Nucleus accumbens (tissue), 56 donors: ENCODE measurements at places on chromosomes 6 and 20.

GRCh38 chr6:89084954-89085353, 4.4 kb downstream of the PNRC1 start:
- DNase-seq = no peak

DNA sequence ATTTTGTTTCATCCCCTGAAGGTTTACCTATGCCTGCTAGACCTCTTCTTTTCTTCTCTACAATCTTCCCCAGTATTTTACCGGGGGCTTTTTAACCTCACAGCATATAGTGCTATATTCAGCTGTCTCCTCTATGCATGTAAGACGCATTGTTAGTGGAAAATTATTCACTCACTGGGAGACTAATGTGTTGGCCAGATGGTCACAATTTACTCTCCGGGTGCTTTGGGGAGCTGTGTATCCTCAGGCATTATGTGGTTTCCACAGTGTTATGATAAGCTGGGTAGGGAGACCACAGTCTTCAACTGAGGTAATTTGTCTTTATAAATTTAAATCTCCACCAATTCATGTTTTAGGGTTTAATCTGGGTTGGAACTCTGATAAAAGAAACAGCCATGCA, 553.8 kb upstream of the PTCHD4 start:
- DNase-seq = no peak

- no peak for DNase-seq
Observed at GRCh38 chr6:95923518-95923917, 92.3 kb upstream of the FUT9 start.

DNA sequence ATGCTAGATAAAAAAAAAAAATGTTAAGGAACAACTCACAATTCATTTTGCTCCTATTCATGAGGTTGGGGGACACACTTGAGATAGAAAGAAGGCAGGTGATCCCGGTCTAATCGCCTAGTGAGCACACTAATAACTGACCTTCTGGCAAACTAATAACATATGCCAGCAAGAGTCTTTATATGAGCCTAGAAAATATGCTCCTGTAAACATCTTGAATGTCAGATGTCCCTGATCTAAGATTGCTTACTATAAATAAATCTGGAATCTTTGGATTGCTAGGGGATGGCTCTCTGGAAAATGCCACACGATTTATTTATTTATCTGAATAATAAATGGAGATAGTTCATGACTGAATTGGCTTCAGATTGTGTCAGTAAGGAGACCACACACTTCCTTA, 821.9 kb downstream of the GRIK2 start:
- DNase-seq = no peak

GRCh38 chr20:2820896-2821869, 5.0 kb downstream of the TMEM239 start:
- DNase-seq = no peak

- no peak for DNase-seq
Observed at GRCh38 chr6:43724354-43724753, 36.8 kb upstream of the MRPS18A start.

GRCh38 chr20:5767493-5768098, 17.4 kb downstream of the SHLD1 start:
- DNase-seq = no peak

GRCh38 chr6:142353690-142354089, 51.9 kb downstream of the ADGRG6 start:
- no peak for DNase-seq

DNA sequence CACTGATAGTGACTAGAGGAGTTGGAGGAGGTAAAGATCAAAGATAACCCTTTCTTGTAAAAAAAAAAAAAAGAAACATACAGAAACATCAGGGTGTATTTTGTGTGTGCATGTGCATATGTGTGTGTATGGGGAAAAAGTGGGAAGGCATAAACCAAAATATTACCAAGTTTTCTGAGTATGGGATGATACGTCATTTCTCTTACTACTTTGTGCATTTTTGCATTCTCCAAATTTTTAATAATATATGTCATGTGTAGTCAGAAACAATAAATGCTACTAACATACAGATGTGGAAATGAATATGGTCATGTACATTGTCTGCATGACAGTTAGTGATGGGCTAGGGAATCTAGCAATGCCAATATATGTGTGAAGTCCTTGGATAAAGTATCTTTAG, 161.1 kb downstream of the SASH1 start:
- no peak for DNase-seq

DNA sequence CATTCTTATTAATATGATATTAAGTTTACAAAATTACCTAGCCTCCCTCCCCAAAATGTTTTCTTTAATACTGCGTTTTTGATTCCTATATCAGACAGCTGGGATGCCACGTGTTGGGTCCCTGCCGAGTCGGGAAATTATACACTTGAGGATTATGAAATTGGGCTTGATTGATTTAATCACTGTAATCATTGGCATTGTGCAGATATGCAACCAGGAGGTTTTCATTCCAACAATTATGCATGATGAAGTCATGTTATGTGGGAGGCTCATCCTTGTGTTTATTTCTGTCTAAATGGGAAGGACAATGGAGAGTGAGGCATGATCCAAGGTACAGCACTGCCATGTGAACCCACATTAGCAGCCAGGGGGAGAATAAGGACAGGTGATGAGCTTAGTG, 30.6 kb upstream of the RIPOR2 start:
- DNase-seq = no peak

GRCh38 chr6:44478158-44478557, 90.7 kb downstream of the CDC5L start:
- no peak for DNase-seq

DNA sequence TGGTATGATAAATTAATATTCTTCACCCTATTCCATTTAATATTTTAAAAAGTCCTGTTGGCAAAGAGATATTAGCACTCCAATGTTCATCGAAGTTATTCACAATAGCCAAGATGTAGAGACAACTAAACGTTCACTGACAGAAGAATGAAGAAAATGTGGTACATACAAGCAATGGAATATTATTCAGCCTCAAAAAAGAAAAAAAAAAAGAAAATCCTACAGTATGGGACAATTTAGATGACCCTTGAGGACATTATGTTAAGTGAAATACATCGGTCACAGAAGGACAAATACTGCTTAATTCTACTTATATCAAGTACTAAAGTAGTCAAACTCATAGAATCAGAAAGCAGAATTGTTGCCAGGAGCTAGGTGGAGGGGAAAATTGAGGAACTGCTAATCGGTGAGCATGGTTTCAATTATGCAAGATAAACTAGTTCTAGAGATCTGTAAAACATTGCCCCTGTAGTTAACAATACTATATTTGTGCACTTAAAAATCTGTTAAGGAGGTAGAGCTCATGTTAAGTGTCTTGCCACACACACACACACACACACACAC, 4.7 kb downstream of the GCLC start:
- DNase-seq = no peak

DNA sequence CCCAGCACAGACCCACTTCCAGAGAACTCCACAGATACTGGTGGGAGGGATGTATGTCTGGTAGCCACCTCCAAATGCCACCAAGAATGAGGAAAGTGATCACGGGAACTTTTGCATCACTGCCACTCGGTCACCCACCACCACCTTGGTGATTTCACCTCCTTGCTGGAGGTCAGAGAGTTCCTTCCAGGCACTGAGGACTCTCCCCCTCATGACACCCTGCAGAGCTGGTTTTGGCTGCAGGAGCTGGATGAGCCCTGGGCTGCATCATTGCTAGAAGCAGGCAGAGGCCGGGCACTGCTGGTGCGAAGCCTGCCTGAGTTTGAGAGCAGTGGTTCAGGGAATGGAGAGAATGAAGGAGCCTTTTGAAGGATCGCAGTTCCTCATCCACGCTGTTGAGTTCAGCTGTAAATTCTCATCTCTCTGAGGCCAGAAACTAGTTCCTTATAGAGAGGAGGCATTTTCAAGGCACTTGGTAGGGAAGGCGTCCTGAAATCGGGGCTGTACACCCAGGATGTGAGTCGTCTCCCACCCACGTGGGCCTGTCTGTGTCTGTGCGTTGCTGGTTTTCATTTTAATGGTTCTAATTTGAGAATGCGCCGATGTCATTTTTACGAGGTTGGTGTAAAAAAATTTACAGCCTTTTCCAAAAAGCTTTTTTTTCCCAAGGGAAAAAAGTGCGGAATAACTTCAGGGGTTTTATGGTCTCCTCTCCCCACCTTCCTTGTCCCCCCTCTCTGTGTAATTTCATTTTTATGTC, 25.0 kb downstream of the FOXP4 start:
- no peak for DNase-seq

- DNase-seq = no peak
Observed at GRCh38 chr6:142367501-142368018, 65.8 kb downstream of the ADGRG6 start.

DNA sequence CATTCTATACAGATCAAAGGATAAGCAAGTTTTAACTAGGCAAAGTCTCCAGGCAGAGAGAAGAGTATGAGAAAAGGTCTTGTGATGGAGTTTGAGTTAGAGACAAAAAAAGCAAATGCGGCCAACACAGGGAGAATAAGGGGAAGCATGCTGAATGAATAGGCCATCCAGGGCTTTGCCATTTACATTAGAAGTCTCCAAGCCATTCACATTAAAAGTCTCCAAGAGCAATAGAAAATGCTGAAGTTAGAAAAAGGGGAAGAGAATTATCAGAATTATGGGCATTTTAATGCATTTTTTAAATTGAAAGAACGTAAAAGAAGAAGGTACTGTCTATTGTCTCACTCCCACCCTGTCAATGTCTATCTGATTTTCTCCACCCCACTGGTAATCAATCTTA, 49.4 kb downstream of the PDSS2 start:
- DNase-seq = no peak

GRCh38 chr20:10671221-10671918, 2.4 kb downstream of the JAG1 start:
- DNase-seq = peak; percentile 71

- peak; percentile 46 for DNase-seq
Observed at GRCh38 chr6:30885999-30886896, 1.9 kb downstream of the DDR1 start.

- no peak for DNase-seq
Observed at GRCh38 chr20:9809271-9809670, 29.6 kb downstream of the PAK5 start.

DNA sequence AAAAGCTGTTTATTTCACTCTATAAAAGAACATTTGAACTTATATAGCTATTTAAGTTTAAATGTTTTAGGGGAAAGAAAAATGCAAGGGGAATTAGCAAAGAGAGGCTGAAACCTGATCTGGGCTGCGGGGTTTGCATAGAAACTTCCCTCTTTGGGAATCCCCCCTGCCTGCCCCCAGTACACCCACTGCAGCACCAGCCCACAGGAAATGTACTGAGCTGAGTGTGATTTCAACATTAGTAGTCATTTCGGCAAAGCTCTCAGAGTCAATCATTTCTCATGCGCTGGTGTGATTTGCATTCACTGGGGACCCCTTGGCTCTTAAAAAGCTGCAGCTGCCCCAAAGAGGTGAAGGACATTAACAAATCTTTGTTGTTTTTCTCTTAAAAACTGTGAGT, 859.4 kb downstream of the MAFB start:
- DNase-seq = no peak

- no peak for DNase-seq
Observed at GRCh38 chr20:31643522-31643921, 5.8 kb downstream of the COX4I2 start.

- DNase-seq = no peak
Observed at GRCh38 chr6:37369321-37370201, 15.8 kb downstream of the RNF8 start.

DNA sequence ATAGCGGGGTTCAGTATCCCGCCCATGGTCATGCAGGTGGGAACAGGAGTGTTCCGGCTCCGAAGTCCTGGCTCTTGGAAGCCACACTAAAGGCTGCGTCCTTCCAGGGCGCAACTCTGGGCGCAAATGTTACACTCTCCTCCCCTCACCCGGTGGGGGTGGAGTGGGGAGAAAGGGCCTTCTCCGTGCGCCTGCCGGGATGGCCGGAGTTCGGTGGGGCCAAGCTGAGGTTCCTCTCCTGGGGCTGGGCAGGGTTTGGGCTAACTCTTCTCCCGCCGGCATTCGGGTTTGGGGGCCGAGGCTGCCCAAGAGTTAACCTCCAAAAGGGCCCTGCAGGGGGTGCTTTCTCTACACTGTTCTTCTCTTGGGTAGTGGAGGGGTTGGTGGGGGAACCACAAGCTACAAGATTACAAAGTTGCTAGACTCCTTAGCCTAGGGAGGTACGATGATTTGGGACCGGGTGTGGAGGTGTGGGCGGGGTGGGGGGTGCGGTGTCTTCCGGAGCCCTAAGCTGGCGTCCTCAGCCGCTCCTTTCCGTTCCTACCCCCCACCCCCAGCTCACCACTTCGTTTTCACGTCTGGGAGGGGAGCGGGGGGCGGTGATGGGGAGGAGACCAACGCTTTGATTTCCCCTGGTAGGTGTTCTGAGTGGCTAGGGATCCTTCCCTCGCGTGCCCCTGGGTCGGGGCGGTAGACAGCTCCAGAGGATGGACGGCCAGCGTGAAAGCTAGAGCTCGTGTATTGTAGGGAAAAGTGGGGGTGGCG, 12.3 kb downstream of the NRN1 start:
- no peak for DNase-seq

GRCh38 chr6:25277857-25278256, 1.3 kb upstream of the CARMIL1 start:
- no peak for DNase-seq
